ENCODE measurements at places on chromosomes 4 and X.

- DNase-seq: no peak
Measured at GRCh38 chr4:150769248-150769647, 187.3 kb downstream of the MAB21L2 start.

DNA sequence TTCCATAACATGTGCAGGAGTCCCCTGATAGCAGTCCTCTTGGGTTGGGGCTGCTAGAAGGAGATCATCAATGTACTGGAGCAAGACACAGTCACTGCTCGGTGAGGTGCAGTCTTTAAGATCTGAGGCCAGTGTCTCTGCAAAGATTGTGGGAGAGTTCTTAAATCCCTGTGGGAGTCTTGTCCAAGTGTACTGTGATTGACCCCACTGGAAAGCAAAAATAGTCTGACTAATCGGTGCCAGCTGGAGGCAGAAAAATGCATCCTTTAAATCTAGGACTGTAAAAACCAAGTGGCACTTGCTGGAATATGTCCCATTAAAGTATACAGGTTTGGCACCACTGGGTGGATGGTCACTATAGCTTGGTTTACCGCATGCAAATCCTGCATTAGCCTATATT is 31.1 kb downstream of the SULT1E1 start:
- no peak for DNase-seq

DNA sequence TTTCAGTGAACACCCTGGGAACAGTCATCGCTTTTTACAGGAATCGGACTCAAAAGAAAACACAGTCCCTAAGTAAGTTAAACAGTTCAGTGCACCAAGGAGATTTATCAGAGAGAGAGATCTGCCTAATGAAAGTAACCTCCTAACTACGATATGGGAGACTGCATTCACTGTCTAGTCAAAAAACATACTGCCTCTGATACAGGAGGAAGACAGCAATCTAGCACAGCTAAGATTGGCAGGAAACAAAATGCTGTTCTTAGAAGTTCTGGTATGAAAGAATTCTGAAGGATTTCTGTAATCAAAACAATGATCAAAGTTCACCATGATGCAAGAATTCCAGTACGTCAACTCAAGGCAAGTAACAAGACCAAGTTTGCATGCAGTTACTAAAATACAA is 92.8 kb downstream of the MAML3 start:
- DNase-seq: no peak

DNA sequence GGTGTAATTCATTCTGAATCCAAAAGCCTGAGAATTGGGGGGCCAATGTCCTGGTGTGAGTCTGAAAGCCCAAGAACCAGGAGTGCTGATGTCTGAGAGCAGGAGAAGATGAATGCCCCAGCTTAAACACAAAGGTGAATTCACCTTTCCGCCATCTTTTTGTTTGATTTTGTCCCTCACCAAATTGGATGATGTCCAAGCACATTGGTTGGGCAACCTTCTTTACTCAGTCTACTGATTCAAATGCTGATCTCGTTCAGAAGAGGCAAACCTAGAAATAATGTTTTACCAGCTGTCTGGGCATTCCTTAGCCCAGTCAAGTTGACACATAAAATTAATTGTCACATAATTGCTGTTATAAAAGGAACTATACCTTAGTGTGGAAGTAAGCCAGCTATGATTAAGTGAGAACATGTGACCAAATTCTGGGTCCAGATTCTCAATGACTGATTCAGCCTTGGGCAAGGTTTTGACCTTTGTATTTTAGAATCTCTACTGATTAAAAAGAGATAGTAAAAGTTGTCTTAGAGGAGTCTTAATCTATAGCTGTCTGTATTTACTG is 34.5 kb upstream of the SLC4A4 start:
- DNase-seq: no peak

DNA sequence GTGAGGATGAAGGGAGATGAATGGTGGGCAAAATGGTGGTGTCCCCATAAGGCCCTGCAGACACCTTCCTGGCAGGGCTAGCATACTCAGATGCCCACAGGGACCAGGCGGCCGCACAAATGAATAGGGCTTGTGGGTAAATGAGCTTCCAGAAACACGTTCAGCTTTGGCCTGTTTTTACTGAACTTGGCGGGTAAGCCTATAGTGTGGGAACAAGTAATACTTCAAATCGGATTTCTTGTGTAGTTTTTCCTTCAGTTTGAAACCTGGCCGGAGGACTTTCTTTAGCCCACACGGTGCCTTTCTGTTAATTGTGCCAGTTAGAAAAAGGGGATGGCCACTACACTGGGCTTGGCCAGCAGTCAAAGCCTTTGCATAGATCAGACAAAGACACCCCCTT is 22.8 kb downstream of the SMS start:
- no peak for DNase-seq

DNA sequence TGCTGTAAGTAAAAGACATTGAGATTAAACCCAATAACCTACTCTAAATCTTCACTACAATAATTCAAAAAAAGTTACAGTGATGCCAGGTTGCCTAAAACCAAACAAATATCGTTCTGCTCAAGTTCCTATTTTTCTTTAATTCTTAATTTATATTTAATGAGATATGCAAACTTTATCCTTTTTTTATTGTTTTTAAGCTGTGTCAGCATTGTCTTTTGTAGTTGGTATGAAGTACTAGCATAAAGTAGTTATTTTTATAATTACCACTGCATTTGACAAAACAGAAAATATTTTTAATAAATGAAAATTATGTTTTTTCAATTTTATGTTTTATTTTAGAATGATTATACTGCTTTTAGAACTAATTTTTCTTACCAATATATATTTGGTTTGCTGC is 1431.1 kb upstream of the PCDH7 start:
- DNase-seq: no peak

DNA sequence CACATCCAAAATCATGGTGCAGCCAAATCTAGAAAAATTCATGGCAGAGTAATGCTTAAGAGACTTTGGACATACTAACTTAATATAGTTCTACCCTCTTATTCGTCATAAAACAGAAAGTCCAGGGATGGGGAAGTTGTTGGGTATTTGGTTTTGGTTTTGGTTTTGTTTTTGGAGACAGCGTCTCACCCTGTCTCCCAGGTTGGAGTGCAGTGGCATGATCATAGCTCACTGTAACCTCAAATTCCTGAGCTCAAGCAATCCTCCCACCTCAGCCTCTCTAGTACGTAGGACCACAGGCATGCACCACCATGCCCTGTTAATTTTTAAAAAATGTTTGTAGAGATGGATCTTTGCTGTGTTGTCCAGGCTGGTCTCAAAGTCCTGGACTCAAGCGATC is 271.8 kb upstream of the TENM3 start:
- no peak for DNase-seq

GRCh38 chr4:111994392-111994791 is 150.9 kb upstream of the FAM241A start:
- no peak for DNase-seq

DNA sequence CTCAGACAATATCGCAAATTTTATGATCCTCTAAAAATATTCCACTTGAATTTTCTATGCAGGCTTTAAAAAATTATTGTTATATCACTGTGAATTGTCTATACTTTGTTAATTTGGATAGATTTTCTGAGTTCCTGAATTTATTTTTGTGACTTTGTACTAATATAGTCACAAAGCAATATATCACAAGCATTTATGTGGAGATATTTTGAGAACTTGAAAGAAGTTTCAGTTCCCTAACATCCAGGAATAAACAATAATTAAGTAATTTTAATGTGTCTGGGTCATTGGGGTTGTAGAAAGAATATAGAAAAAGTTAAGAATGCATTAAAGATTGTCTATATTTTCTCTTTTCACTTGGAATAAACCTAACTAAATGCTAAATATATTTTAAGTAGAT is 32.0 kb downstream of the CXCL8 start:
- no peak for DNase-seq
